ENCODE measurements at places on chromosomes 3 and 15.

GRCh38 chr15:32028921-32029320, 1.4 kb upstream of the CHRNA7 start:
- no peak for DNase-seq

GRCh38 chr3:70360979-70361760, 48.7 kb upstream of the MDFIC2 start:
- DNase-seq: no peak

DNA sequence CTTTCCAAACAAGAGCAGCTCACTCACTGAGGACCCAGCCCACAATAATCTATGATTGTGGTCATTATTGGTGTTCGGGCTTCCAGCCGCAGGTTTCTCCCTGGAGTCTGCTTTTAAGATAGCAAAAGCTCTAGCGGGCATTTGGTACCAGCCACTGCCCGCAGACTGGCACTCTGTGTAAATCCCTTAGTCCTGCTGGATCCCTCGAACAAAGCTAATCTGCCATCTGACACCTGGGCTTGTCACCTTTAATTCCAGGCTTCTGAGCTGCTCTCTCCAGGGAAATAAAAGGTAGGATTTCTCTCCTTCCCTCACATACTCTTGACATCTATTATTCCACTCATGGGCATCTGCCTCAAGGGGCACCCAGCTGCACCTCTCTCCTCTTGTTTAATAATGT, 158.7 kb downstream of the PDCD6IP start:
- DNase-seq: no peak

DNA sequence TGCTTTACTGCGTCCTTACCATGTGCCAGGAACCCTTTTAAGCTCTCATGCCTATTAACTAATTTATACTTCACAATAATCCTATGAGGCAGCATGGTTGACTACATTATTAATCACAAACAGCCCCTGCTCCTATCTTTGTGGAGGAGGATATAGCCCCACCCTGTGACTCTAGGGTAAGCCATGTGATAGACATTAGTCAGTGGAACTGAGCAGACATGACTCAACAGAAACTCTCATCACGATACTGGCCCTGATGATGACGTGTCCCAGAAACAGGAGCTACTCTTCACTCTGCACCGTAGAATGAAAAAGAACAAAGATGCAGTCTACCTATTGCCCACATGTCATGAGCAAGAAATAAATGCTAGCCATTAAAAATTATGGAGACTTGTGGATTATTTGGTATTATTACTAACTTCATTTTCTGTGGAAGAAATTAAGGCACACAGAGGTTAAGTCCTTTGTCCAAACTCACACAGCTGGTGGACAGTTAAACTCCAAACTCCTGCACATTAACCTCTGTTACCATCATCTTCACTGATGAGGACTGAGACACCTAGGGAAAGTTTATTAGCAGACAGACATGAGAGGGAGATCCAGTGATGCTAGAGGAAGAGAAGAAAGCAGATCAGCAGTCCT, 51.2 kb downstream of the CFAP20DC start:
- no peak for DNase-seq

- no peak for DNase-seq
These were observed 7.7 kb upstream of the GOLGB1 start for GRCh38 chr3:121757087-121757811.

DNA sequence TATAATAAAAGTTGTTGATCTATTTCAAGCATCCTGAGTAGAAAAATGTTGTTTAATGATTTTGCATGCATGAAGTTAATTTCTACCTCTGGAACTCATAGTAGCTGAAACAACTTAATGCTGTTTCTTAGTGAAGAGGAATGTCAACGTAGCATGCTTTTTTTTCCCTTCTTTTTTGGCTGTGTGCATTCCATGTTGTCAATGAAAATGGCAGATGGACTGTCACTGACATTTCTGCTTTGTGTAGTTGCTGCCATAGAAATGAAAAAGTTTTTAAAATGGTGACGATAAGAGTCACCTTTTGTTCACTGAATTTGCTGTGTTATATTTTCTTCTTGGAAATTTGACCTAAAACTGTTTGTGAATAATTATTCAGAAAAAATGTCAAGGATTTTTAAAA, 116.3 kb downstream of the CHL1 start:
- DNase-seq: no peak

DNA sequence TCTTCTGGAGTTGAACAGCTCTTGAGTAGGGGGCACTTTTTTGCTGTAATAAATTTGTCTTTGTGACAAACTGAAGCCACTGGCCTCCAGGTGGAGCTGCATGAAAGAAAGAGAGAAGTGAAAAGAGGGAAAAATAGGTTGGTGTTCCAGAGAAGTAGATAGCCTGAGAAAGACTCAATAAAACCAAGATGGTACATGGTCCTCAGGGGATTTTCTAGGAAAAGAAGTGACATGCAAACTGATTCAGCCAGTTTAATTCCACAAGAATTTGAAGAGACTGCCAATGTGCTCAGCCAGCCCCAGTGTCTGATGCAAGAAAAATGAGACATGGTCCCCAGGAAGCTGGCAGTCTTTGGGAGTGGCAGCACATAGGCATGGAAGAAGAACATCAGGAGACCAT, 152.7 kb downstream of the CD47 start:
- DNase-seq: no peak

GRCh38 chr3:30248423-30248822, 358.0 kb upstream of the TGFBR2 start:
- no peak for DNase-seq

GRCh38 chr3:66355394-66355793, 134.6 kb downstream of the SLC25A26 start:
- DNase-seq: no peak

DNA sequence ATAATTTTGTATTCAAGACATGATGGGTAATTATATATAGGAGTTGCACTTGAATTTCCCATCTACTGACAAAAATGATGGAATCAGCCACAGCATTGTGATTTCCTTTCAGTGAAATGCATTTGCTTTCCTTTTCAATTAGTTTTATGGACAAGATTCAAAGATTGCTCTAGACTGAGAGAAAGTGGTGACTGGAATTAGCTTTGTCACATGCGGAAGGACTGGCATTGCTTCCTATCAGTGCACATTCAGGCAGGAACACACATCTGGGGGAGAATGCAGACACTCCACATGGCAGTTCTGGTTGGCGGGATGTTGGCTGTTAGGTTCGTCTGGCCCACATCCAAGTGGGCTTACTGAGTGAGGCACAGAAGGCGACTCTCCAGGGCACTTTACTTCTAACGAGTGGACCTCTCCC, 399.3 kb upstream of the RGMA start:
- DNase-seq: no peak

DNA sequence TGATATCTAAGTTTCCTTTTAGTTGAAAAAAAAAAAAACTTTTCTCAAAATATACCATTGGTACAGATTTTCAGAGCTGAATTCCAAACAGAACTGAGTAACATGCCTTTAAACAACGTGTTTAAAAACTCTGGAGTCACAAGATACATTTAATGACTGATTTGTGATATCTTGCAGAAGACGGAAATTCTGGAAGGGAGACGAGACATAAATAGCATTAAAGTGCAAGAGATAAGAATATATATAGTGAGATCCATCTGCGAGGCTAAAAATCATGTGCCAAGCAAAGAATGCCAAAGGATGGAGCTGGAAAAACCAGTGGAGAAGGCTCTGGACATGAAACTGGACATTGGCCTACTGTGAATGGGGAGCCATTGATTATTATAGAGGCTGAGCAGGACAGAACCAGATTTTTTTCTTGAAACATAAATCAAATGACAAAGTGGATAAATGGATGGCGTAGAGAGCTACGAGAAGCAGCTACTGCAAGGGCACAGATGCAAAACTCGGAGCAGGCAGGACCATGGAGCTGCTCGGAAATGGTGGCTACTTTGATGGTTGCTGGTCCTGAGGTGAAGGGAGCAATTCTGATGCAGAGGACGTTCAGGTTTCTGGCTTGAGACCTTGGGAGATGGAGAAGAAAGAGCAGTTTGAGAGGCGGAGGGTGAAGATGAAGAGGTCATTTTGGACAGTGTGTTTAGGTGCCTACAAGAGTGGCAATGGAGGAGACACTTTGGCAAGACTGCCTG, 88.8 kb downstream of the CPN2 start:
- DNase-seq: no peak

DNA sequence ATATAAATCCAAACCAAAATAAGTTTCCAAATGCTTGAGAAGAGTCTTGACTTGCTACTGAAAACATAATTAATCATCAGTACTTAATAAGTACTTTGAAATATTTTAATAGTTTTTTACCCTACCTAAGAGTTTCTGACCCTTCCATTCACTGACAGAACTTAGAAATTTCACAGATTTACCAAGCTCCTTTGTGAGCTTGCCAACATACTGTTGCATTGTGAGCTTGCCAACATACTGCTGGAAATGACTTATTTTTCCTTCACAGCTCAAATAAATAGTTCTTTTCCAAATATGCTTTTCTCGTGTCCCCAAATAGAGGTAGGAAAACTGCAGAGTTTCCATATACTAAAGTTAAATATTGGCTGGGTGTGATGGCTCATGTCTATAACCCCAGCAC, 9.6 kb upstream of the AADAC start:
- no peak for DNase-seq

DNA sequence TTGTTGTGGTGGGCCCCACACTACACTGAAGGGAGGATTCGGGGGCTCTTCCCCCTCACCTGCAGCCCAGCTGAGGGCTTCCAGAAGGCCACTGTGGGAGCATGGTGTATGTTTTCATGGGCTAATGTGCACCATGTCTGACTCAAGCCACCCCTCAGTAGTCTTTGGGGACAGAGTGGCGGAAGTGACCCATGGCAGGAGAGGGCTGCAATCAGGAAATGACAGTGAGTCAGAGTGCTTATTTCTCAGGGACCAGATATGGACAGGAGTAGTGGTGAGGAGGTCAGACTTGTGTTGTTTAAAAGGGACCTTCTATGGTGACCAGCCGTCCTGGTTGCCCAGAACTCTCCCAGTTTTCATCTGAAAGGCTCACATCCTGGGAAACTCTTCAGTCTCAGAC, 32.8 kb upstream of the SLC9A9 start:
- no peak for DNase-seq

DNA sequence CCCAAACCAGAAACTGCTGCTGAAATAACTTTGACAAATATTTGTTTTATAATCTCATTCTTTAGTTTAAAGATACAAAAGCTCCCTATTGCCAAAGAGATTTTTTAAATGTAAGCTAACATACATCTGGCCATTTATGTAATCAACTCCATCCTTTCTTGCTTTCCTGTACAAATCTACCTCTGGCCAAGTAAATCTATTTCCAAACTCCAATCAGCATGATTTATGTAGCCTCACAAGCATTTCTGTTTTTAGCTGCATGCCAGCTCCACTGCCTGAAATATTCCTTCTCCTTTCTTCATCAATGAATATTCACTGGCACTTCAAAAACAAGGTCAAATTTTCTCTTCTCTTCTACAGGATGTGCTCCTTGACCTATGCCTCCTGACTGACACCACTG, 80.0 kb downstream of the SHOX2 start:
- DNase-seq: no peak

DNA sequence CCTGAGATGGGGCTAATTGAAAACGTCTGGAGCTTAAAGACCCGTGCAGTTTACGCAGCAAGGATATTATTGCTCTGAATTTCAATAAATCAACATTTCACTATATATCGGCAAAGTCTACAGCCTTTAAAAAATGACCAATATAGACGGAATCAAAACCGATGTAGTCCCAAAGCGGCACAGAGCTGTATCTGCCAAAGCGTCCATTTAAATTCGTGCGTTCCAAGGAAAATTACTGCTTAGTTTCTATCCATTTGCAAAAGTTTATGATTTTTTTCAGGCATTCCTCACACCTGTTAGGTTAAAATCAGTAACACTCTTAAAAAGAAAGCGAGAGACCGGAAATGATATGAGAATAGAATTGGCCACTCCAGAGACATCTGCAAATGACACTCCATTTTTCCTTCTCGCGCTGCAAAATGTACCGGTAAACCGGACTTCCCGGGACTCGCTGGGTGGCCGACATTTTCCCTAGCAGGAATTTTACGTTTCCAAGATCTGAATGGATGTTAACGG, 777 bp upstream of the EIF4A2 start:
- DNase-seq: no peak

DNA sequence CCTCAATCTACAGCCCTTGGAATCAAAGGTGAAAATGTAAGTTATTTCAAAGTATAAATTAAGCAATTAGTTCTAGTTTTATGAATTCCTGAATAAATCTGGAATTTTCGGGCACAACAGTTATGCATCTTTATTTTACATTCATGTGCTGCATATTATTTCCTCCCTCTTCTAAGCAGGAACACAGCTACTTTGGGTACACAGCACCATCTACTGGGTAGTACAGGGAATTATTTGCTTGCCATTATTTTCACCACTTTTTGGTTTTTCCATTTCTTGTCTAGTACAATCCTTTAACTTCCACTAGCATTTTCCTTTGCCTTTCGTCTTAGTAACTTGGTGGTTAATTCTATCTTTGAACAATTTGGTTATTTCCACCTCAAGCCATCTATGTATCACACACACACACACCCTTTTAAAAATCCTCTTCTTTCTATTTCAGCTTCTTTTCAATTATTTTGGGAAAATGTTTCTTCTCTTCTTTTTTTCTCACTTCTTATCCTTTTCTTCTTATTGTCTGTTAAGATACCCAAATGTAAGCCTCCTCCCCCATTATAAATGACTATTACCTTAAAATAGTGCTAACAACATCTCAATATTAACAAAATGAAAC, 451.0 kb downstream of the MFSD1 start:
- no peak for DNase-seq

DNA sequence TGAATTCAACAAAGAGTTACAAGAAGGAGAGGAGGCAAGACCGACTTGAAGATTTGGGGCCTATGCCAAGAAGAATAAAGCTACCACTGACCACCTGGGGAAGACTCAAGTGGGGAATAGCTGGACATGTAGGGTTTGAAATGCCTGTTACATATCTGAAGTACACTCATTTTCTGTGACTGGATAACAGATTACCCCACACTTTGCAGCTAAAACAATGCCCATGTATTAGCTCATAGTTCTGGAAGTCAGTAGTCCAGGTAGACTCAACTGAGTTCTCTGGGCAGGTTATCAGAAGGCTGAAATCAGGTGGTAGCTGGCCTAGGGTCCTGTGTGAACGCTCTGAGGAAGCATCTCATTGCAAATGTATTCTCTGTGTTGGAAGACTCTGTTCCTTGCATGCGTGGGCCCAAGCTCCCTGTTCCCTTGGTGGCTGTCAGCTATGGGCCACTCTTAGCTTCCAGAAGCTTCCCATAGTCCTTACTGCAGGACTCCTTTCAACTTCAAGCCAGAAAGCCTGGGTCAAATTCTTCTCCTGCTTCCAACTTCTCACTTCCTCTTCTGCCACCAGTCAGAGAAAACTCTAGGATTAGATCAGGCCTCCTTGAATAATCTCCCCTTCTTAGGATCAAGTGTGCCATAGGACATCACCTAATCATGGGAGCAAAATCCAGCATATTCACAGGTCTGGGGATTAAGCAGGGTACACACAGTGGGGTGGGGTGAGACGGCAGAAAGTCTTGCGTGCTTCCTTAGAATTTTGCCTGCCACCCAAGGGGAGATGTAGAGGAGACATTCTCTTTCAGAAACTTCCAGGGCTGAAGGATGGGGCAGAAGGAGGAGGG, 187.8 kb downstream of the SHQ1 start:
- no peak for DNase-seq
